HFFc6 (cell line): ENCODE measurements at places on chromosomes 5 and 9. TPM values are rescaled to one million over a fixed set of nuclear protein-coding genes. Genes with fewer than 3 reads are reported as not detected.

GRCh38 chr5:138668451-138669380 is 84.5 kb upstream of the CTNNA1 start:
- DNase-seq, result no peak

GRCh38 chr5:126921241-126922091 is 108.9 kb downstream of the MARCHF3 start:
- DNase-seq, result no peak

DNA sequence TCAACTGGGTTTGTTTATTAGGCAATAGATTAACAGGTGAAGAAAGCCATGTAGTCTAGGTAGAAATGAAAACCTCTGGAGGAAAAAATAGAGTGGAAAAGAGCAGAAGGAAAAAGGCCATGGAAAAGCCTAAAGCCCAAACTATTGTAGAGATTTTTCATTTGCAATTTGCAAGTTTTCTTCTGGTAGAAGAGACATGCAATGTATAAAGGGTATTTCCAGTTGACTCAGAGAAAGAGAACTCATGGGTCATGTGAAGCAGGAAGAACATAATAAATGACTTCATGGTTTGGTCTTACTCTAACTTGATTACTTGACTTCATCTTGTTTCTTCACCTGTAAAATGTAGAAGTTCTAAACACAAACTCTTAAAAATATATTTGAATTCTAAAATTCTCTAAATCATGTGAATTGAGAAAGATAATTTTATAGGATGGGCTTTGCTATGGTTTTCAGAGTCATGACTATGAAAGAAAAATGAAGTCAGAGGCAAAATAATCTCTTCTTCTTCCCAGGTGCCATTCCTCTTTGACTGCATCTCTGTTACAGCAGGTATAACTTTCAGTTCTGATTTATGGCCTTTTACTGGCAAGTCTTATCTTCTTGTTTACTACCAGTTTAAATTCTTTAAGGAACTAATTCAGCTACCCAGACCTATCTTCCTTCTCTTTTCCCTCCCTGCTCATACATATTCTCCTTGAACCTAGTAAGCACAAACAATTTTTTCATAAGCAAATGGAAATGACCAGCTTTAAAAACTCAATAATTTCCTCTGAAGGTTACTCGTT is 47.7 kb upstream of the TMC1 start:
- peak; percentile 44 for DNase-seq

DNA sequence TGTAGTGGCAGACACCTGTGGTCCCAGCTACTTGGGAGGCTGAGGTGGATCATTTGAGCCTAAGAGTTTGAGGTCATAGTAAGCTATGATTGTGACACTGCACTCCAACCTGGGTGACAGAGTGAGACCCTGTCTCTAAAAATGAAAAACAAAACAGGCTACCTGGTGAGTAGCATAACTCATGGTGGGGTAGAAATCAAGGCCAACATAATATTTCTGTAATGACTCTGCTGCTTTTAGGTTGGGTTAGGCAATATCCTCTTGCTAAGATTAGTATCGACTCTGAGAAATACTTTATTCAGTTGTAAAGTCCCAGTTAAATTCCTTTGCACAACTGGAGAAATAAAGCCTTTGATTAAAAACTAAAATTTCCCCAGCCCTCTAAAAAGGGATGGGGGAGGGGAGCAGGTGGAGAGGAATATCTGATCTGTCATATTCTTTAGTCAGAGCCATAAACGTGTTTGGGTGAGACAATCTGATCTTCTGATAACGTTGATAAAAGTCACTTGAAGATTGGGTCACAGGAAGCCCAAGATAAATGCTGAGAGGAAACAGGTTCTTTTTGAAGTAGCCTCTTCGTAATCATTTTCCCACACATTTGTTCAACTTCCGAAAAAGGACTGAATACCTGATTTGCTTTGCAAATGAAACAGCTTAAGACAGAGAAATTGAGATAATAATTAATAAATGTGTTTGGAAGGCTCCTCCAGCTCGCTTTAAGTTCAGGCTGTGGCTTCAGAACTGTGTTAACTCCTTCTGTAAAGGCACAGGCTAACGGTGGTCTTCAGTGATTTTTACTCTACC is 14.9 kb downstream of the IL4 start:
- DNase-seq, result no peak

DNA sequence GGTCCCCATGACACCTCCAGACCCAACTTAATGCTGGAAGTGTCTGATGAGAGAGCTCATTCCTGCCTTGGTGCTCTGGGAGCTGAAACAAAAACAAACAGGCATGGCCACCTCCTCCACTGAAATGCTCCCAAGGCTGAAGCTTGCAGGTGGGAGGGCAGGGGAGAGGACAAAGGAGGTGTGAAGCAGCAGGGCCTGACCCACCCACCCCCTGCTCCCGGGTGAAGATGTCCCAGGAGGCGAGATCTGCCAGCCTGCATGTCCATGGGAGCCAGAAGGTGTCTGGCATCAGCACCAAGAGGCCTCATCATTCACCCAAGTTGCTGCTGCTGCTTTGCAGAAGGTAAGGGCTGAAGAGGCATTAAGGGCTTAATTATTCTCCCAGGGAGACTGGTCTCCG is 4.2 kb upstream of the CCIN start:
- DNase-seq, result no peak

GRCh38 chr5:52802272-52802973 is 14.7 kb downstream of the ITGA1 start:
- DNase-seq, result no peak

GRCh38 chr9:4077499-4078102 is 222.3 kb downstream of the GLIS3 start:
- DNase-seq, result peak; percentile 10

Gene RANBP17
- total RNA-seq, result 4.1 to 7.2 TPM (median 4.1 TPM) in 3 replicates
